Effector memory CD8-positive, alpha-beta T cell (primary cell): ENCODE measurements at places on chromosomes 2 and 18.

DNA sequence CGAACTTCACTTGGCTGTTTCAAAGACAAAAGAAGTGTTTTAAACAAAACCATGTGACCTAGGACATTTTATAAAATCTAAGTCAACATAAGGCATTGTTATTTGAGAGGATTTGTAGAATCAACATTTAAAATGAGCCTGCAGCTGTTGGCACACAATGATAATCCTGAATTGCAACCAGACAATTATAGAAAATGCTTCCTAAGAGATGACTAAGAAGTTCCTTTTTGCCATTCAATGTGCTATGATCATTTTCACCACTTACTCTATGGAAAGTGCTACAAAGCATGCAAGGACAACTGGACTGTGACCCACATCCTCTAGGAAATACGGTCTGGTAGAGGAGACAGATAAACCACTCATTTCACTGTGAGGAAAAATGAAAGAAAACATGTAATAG lies 246.4 kb downstream of the CDH20 start:
- DNase-seq = no peak

GRCh38 chr18:48263914-48264902 lies 145.0 kb downstream of the ZBTB7C start:
- DNase-seq = no peak

- no peak for DNase-seq
Observed at GRCh38 chr18:32469691-32470459, 807 bp downstream of the GAREM1 start.

DNA sequence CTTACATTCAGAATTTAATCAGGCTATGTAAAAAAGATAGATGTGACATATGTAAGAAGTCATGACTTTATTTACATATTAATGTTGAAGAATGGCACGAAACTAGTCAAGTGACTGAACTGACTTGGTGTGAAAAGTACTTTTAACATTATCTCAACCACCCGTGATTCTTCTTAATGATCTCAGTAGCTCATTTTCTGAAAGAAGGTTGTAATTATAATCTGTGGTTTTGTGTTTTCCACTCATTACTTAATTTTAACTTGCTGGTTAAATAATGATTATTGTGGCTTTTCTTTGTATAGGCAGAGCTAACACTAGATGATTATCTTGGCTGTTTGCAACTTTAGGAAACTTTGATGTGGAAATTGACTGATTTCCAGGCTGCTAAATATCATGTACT lies 18.5 kb downstream of the KCNJ13 start:
- DNase-seq = no peak

- no peak for DNase-seq
Observed at GRCh38 chr18:635171-635570, 22.3 kb upstream of the TYMS start.

DNA sequence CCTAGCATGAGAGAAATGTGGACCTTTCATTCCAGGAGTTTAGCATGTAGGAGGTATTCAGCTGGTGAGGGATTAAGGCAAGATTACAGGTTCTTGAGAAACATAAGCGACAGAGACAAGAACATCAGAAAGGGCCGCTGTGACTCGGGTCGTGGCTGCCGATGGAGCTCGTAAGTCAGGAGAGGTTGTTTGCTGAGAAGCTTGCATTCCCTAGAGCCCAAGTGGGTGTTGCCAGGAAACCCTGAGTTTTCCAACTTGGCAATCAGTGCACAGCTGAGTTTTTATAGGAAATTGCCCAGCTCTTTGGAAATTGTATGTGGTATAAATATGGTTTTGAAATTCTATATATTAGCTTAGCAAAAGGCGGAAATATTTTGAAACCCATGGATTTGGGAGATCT lies 46.4 kb upstream of the CYP1B1 start:
- no peak for DNase-seq

DNA sequence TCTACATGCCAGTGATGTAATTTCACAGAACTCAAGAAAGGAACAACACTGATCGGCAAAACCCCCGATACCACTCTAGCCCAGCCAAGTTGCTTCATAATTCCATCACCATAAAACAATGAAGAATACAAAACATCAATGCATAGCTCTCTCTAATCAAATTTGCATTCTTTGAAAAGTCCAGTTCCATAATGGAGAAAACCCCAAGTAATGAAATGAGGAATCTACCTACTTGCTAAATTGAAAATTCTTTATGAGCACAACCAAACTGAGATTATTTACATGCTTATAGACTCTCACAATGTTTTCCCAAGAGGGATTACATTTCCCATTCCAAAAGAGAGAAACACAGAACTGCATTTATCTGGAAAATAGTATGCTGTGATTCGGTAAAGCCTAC lies 186.5 kb downstream of the NR4A2 start:
- DNase-seq = no peak

DNA sequence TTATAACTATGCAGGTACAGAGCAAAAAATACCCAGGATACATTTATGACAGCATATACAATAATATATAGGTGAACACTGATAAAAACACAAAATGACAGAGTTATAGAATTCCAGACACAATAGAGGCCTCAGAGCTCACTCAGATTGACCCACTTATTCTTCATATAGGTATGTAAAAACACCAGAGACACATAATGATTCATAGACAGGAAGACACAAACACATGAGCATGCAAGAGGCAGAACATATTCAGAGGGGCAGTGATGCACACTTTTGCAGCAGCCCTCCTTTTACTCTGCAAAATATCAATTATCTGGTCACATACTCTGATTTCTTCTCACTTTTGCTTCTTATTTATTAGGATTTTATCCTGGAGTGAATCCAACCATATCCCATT lies 633.3 kb upstream of the ACVR2A start:
- no peak for DNase-seq

GRCh38 chr18:66640431-66640830 lies 36.5 kb upstream of the CDH19 start:
- DNase-seq = no peak

GRCh38 chr2:124272261-124272841 lies 247.3 kb downstream of the CNTNAP5 start:
- DNase-seq = no peak

GRCh38 chr2:182761903-182762302 lies 45.8 kb downstream of the DNAJC10 start:
- no peak for DNase-seq

DNA sequence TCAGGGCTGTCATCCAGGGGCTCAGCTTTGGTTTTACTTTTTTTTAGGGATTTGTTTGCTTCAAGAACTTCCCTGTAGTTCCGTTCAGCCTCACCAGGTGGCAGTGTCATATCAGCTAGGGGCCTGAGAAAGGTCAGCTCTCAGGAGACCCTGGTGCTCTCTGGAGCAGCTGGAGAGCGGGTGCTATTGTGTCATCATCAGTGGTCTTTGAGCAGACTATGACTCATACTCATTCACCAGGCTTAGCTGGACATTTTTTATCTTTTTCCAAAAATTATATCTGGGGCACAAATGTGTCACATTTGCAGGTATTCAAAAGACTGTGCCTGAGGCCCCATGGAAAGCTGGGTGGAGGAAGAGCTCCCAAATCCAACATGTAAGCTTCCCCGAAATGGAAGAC lies 24.4 kb downstream of the ZNF892 start:
- DNase-seq = no peak

GRCh38 chr2:33321236-33321771 lies 155.1 kb upstream of the RASGRP3 start:
- no peak for DNase-seq

GRCh38 chr2:241871538-241872312 lies 2.2 kb downstream of the RTP5 start:
- DNase-seq = no peak

GRCh38 chr2:77007686-77008085 lies 514.5 kb downstream of the LRRTM4 start:
- DNase-seq = no peak
